ENCODE measurements at places on chromosomes 13 and 19.

GRCh38 chr13:106701771-106702341 lies 133.9 kb upstream of the ARGLU1 start:
- no peak for DNase-seq

- DNase-seq = peak; percentile 96
Observed at GRCh38 chr13:97223711-97224541, 1.8 kb downstream of the MBNL2 start.

DNA sequence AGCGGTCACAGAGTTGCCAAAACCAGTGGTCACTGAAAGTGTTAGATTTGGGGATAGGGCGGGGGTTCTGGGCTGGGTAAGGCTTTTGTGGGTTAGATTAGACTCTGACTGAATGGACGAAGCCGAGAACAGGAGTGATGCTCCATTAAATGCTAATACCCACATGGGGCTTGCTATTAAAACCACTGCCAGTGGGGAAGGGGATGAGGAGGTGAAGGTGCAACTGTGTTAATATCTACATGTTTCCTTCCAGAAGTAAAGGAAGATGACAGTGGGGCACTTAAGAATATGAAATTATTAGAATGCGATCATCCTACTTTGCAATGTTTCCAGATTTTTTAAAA lies 573 bp upstream of the ZNF614 start:
- DNase-seq = no peak

- DNase-seq = no peak
Observed at GRCh38 chr19:14394167-14394566, 12.9 kb downstream of the ADGRE5 start.

GRCh38 chr19:38839816-38840582 lies 8.4 kb upstream of the ECH1 start:
- no peak for DNase-seq

DNA sequence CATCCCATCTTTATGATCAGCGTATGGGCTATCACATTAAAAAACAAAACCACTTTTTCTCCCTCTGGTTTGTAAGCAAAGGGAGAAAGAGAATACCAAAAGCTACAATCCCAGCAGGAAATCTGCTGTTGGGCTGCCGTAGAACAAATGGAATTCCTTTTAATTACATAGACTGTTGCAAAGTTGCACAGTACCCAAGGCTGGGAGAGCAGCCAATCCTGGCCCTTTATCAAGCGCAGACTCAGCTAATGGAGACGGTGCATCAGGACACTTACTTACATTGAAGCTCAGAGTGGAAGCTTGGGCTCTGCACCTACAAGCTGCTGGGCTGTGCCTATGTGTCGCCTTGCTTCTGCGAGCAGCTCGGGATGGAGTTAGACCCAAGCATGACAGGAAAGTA lies 15.2 kb downstream of the CCNA1 start:
- DNase-seq = peak; percentile 56

DNA sequence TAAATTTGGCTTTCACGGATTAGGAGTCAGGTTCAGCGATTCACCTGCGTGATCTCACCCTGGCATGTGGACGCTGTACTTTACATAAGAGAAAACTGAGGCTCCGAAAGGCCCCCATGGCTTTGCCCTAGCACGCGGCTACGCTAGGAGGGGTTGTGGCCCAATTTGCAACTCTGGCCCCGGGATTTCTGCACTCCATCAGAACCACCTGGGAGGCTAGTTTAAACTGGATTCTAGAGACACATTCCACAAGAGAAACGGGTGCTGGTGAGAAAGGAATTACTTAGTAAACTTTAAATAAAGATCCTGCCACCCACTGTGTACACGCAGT lies 6.2 kb downstream of the BCL3 start:
- no peak for DNase-seq

DNA sequence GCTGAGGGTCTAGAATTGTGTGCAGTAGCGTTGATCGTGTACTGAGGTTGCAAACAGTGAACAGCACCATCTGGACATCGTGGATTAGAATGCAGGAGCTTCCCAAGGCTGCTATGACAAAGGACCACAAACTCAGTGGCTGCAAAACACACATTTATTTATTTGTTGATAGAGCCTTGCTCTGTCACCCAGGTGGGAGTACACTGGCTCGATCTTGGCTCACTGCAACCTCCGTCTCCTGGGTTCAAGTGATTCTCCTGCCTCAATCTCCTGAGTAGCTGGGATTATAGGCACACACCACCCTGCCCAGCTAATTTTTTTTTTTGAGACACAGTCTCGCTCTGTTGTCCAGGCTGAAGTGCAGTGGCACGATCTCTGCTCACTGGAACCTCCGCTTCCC lies 2.3 kb upstream of the UHRF1 start:
- DNase-seq = no peak

GRCh38 chr19:51637362-51637978 lies 7.3 kb upstream of the SIGLEC5 start:
- peak; percentile 11 for DNase-seq

DNA sequence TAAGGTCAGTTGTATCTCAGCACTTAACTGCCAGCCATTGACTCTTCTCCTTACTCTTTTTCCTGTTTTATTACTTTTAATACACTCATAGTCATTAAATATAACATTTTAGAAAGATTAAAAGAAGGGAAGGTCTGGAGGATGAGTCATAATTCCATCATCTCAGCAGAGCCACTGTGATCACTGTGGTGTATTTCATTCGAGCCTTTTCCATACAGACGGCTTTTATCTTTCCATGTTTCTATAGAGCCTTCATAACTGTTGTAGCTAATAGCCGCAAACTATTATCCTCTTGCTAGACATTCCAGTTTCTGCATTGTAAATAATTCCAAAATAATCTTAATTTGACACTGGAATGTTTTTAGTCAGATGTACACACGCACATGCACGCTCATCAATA lies 4.7 kb upstream of the FLT1 start:
- no peak for DNase-seq

GRCh38 chr13:23778879-23779278 lies 110.3 kb downstream of the MIPEP start:
- DNase-seq = peak; percentile 72

- DNase-seq = peak; percentile 27
Observed at GRCh38 chr13:42377640-42378382, 105.9 kb downstream of the AKAP11 start.

DNA sequence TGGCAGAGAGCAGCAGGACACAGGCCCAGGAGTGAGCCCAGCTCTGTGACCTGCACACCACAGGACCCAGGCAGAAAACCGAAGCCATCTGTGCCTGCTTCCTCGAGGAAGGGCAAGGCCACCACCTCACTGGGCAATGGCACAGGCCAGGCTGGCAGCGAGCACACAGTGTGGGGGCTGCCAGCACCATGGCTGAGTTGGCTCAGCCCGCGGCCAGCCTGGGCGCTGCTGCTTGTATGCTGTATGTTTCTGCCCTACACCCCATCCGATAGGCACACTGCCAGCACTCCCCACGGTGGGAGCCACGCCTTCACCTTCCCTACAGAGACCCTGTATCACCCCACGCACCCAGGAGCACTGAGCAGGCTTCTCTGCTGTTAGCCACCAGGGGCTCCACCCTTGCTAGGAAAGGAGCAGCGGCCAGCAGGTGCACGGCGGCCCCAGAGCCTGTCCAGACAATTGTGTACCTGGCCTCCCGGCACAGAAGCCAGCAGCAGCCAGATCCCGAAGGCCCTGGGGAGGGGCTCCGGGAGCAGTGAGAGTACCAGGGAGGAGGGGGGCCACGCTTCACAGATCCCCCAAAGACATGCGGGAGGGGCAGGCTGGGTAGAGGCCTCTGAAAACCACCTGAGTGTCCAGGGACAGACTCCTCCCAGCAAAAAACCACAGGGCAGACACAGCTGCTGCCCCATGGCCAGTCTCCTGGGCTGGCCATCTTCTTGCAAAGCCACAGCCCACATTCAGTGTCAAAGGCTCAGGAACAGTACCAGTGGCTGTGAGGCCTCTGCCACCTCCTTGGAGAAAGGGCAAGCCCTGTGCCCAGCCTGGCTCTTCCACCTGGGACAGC lies 56.1 kb downstream of the MLLT1 start:
- no peak for DNase-seq

- DNase-seq = no peak
Observed at GRCh38 chr19:32651729-32652140, 23.2 kb downstream of the ANKRD27 start.

GRCh38 chr13:63414247-63414646 lies 1998.6 kb upstream of the PCDH20 start:
- no peak for DNase-seq

DNA sequence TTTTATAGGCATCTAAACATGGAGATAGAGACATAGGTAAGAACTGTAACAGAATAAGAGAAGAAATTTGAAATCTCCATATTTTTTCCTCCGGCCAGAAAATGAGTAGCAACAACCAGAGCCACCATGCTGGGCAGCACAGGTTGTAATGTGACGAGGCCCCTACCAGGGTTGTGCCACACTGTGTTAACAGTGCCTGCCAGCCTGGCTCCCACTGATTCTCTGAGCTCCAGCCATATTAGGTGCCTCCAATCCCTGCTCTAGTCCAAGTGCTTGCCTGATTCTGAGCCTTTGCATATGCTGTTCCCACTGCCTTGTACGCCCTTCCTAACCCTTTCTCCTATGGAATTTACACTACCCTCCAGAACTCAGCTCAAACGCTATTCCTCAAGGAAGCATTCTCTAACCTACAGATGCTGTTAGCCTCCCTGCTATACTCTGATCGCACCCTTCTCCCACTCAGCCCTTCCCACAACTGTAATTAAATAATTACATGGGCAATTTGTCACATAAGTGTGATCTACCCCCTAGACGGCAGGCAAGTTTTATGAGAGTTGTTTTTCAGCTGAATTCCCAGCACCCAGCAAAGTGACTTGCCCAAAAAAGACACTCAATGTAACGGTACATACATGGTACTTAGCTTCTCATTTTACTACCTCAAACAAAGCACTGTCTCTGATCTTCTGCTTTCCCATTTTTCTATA lies 37.6 kb upstream of the STARD13 start:
- no peak for DNase-seq

- DNase-seq = peak; percentile 96
Observed at GRCh38 chr19:13796301-13797057, 1.2 kb downstream of the ZSWIM4 start.

GRCh38 chr19:51295382-51296126 lies 15.9 kb upstream of the IGLON5 start:
- DNase-seq = no peak
